ENCODE measurements at places on chromosomes 6 and 20.

DNA sequence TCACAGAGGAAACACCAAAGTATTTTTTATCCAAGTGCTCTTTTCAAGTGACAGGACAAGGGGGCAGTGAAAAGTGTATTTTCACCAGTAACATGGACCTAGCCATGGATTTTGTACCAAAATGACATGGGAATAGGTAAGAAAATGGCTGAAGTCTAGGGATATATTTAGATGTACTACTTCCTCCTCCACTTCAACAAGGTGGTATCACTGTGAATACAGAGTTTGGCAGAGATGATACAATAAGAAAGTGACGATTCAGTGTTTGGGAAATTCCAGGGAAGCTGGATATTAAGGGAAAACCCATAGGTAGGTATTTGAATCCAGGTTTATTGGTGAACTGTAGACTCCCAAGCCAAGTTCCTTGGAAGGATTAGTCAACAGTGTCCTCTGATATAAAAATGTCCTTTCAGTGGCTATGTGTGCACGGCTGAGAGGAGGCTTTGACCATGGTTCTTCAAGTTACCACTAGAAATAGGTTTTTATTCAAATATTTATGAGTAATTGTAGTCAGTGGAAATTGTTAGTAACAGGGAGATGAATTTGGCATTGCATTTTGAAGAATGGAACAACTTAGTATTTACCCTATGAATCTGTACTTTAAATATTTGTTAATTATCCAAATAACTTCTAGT is 356.0 kb upstream of the CITED2 start:
- DNase-seq: no peak

DNA sequence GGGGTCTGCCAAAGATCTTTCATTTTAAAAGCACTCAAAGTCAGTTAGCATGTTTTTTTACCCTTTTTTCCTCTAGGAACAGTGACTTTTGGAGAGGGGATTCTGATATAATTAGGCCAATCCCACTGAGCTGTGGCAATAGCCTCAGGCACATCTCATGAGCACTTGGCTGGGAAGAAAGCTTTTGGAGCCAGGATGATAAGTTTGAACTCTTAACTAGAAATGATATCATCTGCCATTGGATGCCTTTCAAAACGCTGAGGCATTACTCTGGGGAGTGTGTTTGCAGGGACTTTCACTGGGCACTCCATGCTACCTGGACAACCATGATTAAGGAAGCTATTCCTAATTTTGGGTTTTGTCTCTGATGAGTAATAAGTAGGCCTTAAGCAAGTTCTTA is 3.7 kb downstream of the SCGN start:
- DNase-seq: no peak

GRCh38 chr6:40550202-40551101 is 36.7 kb downstream of the LRFN2 start:
- no peak for DNase-seq

- DNase-seq: no peak
Observed at GRCh38 chr6:66307490-66307889, 600.5 kb upstream of the EYS start.

GRCh38 chr6:42692137-42692911 is 30.1 kb downstream of the PRPH2 start:
- DNase-seq: no peak

- DNase-seq: no peak
Observed at GRCh38 chr6:92124200-92124651, 1295.1 kb downstream of the EPHA7 start.

Measured in activated CD4-positive, CD25-positive, alpha-beta regulatory T cell treated with anti-CD3 and anti-CD28 coated beads, Interleukin-2, amount 50 U/mL, for 16 hours (primary cell).